ENCODE measurements at places on chromosomes 11 and 22.
A peak's percentile ranks its signal among the peaks of the same experiment; 100 is the strongest.

DNA sequence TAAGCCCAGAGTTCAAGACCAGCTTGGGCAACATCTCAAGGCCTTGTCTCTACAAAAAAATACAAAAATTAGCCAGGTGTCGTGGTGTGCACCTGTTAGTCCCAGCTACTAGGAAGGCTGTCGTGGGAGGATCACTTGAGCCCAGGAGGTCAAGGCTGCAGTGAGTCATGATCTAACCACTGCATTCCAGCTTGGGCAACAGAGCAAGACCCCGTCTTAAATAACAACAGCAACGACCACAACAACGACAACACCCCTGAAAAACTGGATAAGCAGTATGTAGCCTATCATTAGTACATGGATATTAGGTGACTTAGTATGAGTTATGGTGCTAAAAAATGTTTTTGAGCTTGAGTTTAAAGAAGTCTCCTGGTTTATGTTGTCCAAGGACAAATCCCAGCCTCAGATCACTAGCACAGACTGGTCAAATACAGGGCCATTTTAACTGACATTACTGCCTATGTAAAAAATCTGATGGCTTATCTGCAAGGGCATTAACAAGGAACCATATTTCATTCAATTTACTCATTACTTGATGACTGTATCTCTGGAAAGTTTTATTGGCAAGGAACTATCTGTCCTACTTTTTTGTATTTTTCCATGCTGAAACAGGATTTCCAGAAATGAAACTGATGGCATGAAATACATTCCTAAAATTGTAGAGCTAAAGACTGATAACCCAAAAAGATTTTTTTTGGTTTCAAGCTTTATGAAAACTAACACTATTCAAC is 23.4 kb downstream of the C2CD3 start:
- DNase-seq: no peak

GRCh38 chr11:33656768-33657167 is 43.9 kb downstream of the C11orf91 start:
- no peak for DNase-seq

DNA sequence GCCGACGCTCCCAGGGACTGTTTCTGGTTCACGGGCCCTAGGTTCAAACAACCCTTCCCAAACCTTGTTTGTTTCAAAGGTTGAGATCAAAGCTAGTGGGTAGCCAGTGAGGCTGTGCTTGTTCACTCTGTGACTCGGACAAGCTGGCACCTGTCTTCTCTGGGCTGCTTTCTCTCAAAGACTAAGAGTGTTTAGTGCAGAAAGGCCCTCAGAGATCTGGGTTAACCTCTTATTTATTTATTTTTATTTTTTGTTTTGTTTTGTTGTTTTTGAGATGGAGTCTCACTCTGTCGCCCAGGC is 13.0 kb upstream of the MALAT1 start:
- no peak for DNase-seq

DNA sequence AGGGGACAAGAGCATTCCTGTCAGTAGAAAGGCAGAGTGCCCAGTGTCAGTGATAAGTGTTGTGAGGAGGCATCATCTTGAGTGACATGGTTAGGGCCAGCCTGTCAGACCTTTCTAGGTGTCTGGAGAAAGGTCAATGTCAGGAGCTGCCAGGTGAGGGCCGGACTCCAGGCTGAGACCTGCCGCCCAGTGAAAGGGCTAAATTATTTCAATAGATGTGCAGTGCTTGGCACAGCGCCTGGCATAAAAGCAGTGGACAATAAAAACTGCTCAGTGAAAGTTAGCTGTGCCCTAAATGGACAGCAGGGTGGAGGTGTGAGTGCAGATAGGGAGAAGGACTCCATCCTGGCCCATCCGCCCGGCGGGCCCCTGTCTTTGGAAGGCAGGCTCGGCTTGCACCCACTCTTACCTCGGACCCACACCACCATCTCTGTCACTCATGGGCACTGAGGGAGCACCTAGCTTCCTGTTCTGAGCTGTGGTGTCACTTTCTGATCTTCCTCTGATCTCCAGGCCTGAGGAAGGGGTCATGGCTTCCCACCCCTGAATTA is 23.5 kb upstream of the WNT11 start:
- no peak for DNase-seq

- no peak for DNase-seq
These were observed 5.9 kb downstream of the USP2 start for GRCh38 chr11:119375337-119376196.

GRCh38 chr11:10298342-10298741 is 4.3 kb upstream of the SBF2 start:
- no peak for DNase-seq

DNA sequence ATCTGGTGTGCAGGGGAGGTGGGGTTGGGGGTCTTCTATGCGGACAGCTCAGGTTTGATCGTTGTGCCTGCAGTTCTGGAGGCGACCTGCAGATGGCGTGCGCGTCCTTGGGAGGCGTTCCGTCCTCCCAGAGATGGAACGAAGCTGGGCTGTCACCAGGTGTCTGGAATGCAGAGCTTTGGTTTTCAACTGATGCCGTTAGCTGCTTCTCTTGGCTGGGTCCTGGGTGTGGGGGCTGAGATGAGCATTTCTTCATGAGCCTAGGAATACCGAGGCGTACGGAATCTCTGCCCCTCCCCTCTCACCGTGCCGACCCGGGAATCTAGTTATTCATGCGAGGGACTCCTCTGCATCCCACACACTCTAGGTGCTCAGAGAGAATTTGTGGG is 98.6 kb downstream of the CEP164 start:
- DNase-seq: peak; percentile 47

- DNase-seq: no peak
These were observed 16.7 kb upstream of the OR51Q1 start for GRCh38 chr11:5405173-5405572.

- no peak for DNase-seq
These were observed 4.5 kb downstream of the BANF1 start for GRCh38 chr11:66006891-66007176.

DNA sequence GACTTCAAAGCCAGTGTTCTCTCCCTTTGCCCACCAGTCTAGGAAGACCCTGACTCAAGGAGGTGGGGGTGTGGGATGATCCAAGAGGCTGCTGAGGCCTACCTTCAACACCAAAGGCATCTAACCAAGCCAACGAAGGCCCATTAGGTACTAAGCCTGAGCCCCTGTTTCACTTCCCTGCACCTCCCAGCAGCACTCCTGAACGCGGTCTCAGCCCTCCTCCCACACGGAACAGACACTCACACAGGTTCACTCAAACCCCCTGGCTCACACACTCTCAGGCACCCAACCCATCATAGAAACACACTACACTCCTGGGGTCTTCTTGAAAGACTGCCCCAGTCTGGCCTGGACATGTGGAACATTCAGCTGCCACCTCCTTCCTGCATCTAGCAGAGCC is 40.7 kb downstream of the SLC22A12 start:
- DNase-seq: no peak

- no peak for DNase-seq
These were observed 30.1 kb downstream of the RCN1 start for GRCh38 chr11:32121012-32121411.

- no peak for DNase-seq
These were observed 48.4 kb downstream of the DDX10 start for GRCh38 chr11:108713076-108713790.

GRCh38 chr11:102158164-102158735 is 48.0 kb downstream of the YAP1 start:
- DNase-seq: no peak

DNA sequence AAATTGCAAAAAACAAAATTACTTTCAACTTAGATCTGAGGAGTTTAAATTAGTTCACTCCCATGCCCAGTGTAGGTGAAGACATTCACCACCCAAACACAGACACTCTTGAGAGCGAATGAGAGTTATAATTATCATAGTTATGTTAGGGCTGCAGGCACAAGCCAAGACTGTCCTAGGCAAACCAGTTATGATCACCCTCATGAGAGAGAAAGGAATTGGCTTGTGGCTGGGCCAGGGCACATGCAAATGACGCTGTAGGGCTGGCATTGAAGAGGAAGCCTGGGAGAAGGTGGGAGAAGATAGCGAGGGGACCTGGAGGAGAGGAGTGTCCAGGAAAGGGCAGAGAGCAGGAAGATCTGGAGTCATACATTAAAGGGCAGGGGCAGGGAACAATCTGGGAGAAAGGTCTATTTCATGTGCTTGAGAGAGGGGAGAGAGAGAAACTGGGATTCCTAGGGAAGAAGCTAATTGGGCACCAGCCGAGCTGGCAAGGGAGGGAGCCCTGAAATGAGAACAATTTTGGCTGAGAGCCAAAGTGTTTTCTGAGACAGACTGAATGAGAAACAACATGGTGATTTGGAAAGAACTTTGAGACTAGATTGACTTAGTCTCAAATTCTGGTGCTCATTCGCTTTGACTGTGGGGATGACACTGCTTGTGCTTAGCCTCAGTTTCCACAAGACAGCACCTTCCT is 279.9 kb downstream of the KIRREL3 start:
- DNase-seq: no peak

GRCh38 chr22:39288135-39288898 is 31.1 kb downstream of the RPL3 start:
- no peak for DNase-seq

- DNase-seq: no peak
These were observed 68.1 kb upstream of the LMO1 start for GRCh38 chr11:8331767-8332166.

GRCh38 chr11:12200279-12200990 is 90.0 kb downstream of the MICAL2 start:
- no peak for DNase-seq

GRCh38 chr11:66691311-66691980 is 13.8 kb upstream of the RBM4B start:
- no peak for DNase-seq
